HT1080 (cell line): ENCODE measurements at places on chromosomes 16 and 17. TPM values are rescaled to one million over a fixed set of nuclear protein-coding genes. Genes with fewer than 3 reads are reported as not detected.
A peak's percentile ranks its signal among the peaks of the same experiment; 100 is the strongest.

GRCh38 chr17:75048249-75048878 is 1.3 kb downstream of the KCTD2 start:
- DNase-seq = no peak

GRCh38 chr17:68356520-68356919 is 65.2 kb downstream of the ARSG start:
- DNase-seq = peak; percentile 74

DNA sequence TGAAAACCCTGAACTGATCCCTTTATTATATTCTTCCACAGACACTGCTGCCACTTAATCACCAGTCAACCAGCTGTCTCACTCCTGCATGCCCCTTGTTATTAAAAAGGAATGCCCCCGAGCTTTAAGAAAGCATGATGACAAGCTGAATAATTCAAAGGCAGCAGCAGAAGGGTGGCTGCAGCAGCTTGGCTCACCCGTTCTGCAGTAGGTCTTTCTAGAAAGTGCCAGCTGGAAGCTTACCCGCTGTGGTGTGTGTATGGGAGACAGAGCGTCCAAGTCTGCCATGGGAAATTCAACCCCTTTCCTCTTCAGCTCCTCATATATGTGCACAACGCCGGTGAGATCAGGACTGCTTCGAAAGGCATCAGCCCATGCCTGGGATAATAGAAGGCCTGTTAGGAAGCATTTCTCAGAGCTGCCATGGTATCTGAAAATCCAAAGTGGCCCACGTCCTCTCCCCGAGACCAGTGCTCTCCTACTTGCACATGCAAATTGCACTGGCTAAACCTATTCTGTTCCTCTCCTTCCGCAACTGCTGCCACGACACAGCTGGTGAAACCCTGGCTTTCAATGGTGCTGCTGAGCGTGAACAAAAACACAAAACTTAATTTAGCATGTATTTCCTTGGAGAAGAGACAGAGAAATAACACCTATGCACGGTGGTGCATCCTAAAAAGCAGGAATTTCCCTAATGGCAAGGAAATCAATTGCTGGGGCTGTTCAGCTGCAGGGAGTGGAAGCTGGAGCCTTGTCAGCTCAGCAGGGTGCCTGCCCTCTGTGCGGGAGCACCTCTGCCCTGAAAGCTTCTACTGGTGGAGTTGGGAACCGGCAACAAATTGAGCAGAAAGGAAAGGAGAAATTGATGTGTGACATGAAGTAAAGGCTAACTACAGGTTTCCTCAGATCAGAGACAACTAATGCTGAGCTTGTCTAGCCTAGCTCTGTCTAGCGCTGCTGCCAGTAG is 47.9 kb upstream of the SREBF1 start:
- DNase-seq = no peak

DNA sequence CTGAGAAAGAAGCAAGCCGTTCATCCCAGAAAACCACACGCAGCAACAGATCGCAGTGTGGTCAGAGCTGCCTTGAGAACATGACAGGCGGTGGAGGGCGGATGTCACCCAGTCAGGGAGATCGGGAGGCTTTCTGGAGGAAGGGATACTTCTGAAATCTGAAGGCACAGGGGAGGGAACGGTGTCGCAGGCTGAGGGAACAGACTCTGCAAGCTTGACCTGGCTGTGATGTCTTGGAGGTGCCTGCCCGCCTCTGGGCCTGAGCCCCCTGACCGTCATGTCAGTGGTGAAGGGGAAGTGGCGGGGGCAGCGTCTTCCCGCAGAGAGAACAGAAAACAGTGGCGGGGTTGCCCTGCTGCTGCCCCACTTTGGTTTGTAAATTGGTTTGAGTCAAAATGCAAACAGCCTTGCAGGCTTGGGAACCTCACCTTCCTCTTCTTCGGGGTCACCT is 8.1 kb upstream of the ATP2A3 start:
- no peak for DNase-seq

GRCh38 chr17:27560668-27561067 is 70.3 kb upstream of the LGALS9 start:
- DNase-seq = no peak

DNA sequence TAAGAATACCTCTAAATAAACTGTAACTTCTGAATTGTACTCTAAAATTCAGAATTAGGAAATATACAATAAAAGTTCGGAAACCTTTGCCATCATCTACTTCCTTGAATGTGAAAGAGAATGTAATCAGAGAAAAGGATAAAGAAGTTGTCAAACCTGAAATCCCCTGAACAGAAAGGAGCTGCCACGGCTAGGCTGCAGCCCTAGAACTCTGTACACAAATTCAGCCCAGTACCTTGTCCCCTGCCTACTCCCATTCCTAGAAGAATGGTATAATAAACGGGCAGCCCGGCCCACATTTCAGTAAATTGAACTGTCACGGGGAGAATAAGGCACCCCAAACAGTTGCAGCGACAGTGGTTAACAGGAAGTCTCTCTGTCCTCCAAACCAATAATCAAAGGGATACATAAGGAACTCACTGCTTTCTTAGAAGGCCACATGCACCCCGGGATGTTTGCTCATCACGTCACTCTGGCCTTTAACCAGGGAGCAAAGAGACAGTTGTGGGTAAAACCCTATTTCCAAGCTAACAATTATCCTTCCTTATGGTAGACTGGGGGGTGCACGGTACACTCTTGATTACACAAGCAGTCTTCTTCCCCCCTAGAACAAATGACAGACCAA is 24.3 kb upstream of the RFFL start:
- DNase-seq = peak; percentile 25

Gene CACNG3
- not detected in 2 replicates for total RNA-seq
